ENCODE measurements at places on chromosomes 16 and 17.
A peak's percentile ranks its signal among the peaks of the same experiment; 100 is the strongest.

GRCh38 chr17:32904891-32905290, 23.1 kb upstream of the TMEM98 start:
- no peak for DNase-seq

- DNase-seq = no peak
Measured at GRCh38 chr17:43769859-43770258, 8.9 kb downstream of the DUSP3 start.

DNA sequence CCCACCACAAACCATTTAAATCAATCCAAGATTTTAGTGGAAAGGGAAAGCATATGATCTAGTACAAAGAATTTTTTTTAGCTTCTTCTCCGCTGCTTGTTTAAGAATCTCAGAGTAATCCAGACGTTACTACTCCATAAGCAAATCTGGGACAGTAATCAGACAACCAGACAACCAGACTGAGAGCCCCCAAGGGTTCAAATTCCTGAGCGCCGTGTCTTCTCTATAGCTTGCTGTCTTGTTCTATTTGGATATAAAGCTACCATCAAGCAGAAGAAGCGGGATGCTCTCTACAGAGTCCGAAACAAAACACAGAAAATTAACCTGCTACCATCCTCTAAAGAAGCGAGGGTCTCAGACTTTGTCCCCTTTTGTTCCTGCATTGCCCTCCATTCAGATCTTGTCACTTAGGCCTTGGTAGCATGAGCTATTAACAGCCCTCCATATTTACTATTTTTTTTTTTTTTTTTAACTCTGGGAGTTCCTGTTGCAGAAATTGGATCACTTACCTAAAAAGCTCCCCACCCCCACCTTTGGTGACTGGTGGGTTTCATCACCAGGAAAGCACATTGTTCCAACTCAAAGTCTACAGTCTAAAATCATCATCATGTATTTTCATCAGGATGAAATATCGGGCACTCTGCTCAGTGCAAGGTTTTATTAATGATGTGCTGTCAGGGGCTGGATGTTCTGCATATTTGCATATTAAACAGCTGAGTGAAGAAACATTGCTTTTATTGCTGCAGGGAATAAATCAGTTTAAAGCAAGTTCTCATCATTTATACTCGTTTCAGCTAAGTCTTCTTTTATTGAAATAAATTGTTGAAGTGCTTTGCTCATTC, 576.7 kb downstream of the WWOX start:
- no peak for DNase-seq

- no peak for DNase-seq
Measured at GRCh38 chr16:2784358-2785100, 2.8 kb downstream of the PRSS33 start.

DNA sequence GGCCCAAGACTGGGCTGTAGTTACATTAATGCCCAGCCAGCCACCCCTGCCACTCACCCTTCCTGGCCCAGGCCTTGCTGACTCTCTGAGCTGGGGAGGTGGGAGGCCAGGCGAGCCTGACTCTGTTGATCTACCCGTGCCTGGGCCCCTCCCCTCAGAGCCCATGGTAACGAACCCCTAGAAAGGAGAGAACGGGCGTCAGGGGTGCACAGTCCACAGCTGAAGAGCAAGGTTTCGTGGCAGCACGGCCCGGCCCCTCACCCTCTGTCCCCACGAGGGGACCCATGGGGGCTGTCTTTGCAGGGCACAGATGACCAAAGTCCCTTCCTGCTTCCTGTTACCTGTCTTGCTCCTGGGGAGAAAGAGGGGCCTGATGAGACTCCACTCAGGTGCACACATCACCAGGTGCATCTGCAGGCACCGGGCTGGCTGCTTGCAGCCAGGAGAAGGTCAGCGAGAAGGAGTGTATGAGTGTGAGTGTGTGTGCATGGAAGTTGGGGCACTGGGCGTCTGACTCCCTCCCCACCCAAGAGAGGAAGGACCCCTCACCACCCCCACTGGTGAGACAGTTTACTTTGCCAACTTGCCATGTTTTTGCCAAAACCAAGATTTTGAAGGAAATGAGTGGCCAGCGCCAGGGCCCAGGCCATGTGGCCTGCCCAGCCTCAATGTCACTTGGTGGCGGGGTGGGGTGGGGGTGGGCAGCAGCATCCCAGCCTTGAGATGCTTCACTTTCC, 359.1 kb downstream of the SEC14L1 start:
- no peak for DNase-seq

DNA sequence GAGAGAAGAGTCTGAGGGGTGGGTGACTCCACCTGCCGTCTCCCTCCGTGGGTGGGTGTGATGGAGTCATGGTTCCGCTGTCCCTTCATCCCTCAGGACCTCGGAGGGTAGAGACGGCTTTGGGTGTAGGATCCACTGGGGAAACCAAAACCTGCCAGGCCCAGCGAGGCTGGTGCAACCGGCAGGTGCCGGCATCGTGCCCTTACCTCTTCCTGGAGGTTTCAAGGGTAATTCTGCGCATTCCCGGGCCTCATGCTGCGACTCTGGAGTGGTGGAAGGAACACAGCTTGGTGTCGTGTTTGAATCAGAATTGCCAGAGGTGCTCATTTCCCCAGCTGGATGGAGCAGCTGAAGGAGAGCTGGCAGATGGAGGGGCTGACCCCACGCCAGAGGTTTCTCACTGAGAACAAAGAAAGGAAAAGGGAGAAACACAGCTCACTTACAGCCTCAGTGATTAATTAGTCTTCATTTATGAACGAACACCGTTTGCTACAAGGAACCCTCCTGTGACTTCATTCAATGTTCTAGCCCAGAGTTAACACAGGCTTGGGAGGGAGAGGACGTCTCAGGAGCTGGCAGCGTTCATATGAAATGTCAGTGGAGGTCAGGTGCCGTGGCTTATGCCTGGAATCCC, 16.3 kb upstream of the ATP2A3 start:
- no peak for DNase-seq

DNA sequence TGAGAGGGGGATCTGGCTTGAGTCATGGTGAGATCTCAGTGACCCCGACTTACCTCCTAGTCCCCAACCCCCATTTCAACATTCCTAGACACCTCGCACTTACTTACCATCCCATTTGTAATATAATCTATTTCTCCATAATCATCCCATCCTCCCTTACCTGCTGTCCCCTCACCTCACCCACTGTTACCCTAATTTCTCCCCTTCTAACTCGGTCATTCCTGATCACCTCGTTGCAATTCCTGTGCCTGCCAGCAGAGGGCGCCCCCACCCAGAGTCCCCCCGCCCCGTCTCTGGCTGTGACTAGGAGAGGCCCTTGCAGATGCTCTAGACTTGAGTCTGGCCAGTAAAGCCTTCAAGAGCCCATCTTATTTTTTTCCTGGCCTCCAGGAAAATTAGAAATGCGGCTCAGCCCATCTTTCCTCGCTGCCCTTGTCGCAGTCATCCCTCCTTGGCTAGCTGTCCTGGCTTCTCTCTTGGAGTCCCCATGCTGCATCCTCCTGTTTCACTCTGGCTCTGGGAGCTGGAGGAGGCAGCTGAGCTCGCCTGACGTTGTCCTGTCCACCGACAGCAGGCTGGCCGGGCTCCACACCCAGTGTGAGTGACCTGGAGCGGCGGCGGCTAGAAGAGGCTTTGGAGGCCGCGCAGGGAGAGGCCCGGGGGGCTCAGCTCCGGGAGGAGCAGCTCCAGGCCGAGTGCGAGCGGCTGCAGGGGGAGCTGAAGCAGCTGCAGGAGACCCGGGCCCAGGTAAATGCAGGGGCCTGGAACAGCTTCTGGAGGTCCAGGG, 5.0 kb downstream of the TBKBP1 start:
- DNase-seq = peak; percentile 86

DNA sequence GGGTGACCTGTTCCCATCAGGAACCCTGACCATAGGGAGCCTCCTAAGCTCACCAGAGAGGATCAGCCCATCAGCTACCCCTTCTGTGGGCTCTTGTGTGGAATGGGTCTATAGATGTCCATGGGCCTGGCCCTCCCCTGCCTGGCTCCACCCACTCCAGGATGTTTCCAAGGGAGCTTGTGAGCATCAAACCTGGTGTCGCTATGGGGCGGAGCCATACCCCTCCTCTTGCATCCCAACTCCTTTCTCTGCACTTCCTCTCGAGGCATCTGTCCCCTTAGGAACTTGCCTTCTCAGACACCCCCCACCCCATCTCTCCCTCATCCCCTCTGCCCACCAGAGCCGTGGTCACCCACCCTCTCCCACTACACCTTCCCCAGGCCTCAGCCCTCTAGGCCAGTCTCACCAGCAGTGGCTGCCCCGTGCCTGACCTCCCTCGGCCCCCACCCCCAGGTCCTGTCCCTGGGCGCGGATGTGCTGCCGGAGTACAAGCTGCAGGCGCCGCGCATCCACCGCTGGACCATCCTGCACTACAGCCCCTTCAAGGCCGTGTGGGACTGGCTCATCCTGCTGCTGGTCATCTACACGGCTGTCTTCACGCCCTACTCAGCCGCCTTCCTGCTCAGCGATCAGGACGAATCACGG, 10.4 kb downstream of the KCNH6 start:
- no peak for DNase-seq

DNA sequence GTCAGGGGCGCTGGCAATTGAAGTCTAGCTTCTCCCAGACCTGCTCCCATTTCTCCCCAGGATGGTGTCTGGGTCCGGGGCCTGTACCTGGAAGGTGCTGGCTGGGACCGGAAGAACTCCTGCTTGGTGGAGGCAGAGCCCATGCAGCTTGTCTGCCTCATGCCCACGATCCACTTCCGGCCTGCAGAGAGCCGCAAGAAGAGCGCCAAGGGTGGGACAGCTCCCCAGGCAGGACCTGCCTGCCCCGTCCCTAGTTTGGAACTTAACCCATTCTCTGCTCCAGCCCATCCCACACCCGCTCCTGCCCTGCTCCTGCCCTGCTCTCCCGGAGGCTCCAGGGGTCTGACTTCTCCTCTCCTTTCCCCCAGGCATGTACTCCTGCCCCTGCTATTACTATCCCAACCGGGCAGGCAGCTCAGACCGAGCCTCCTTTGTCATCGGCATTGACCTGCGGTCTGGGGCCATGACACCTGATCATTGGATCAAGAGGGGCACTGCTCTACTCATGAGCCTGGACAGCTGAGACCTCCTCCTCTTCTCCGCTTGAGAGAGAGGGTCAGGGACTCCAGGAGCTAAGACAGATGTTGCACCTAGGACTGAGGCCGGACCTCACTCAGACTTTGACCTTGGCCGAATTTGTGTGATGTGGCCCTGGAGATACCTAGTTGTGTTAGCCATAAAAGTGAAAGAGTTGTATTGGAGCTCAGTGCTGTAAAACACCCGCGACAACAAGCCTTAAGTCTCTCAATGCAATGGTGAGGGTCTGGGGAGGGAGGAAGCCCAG, 814 bp upstream of the KDM6B start:
- DNase-seq = no peak

DNA sequence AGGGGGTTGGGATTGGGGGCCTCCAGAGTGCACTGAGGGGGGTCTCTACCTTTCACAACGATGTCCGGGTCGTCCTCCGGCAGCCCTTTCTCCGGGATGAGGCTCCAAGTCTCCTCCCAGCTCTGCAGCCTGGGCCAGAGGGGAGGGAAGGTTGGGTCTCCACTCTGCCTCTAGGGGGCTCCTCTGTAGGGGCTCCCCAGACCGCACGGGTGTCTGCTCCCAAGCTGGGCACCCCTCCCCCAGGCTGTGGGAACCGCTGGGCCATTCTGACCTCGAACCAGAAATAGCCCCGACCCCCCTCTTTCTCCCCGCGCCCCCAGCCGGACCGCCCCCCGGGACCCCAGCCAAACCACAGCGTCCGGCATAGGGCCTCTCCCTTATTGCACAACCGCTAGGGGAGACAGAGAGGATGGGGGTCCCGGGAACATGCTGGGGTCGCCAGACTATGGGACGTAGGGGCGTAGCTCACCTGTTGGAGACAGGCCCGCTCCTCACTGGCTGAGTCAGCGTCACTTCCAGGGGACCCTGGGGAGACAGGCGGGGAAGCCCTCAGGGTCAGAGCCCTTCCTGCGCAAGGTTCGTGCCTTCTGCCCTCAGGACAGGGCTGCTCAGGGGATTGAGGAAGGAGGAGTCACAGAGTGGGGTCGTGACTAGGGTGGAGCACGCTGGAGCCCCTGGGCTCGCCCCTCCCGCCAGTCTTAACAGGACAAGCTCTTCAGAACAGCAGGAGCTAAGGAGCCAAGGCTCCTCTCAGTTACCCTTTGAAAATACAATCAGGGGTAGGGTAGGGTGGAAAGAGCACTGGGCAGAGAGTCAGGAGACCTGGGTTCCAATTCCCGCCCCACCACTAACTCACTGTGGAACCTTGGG, 2.7 kb downstream of the PLEKHH3 start:
- DNase-seq = no peak

- DNase-seq = no peak
Measured at GRCh38 chr16:3590736-3591435, 13.7 kb upstream of the NLRC3 start.

- DNase-seq = no peak
Measured at GRCh38 chr17:4838309-4838785, 5.2 kb downstream of the MINK1 start.

- DNase-seq = no peak
Measured at GRCh38 chr16:88331989-88332920, 50.5 kb upstream of the ZNF469 start.

DNA sequence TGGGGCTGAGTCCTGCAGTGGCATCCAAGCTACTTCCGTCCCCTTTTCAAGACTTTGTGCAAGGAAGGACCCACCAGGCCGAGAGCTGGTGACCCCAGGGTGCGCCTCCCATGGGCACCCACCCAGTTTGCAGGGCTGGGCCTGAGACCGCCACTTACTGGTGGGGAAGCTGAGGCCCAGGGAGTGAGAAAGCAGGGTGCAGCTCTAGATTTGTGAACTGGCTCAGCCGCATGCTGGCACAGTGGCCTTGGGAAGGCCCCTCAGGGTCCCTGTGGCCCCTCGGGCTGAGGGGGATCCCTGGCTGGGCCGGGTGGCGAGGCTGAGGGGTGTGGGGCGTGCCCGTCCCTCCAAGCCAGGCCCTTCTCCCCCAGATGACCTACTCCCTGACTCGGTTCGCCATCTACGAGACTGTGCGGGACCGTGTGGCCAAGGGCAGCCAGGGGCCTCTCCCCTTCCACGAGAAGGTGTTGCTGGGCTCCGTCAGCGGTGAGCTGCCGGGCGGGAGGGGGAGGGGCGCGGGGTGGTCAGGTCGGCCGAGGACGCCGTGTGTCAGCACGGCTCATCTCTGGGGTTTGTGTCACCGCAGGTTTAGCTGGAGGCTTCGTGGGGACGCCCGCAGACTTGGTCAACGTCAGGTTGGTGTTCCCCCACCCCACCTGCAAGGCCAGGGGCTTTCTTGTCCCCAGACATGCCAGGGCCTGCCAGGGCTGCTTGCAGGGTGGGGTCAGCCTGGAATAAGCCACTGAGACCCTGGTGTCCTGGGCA, 3.2 kb downstream of the SLC25A10 start:
- no peak for DNase-seq

GRCh38 chr17:11720816-11721215, 122.5 kb downstream of the DNAH9 start:
- DNase-seq = no peak

- no peak for DNase-seq
Measured at GRCh38 chr16:83602761-83603722, 204.7 kb upstream of the HSBP1 start.

All from stimulated activated CD4-positive, alpha-beta T cell treated with anti-CD3 and anti-CD28 coated beads, Interleukin-15, amount 100 ng/mL, for 1 hour (primary cell).